ENCODE measurements at places on chromosomes 5 and 9.

DNA sequence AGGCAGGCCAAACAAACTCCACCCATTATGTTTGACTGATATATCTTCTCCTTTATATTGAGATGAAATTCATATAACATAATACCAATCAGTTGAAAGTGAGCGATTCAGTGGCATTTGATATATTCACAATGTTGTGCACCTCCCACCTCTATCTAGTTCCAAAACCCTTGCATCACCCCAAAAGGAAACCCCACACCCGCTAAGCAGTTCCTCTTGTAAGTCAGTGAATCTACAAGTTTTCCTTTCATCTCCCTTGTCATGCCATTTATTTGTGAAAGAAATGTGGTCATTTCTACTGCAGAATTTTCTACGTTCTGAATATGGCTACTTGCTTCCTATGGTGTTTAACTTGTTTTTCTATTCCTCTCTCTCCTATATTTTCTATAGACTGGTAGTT is 99.4 kb upstream of the PTPN3 start:
- no peak for DNase-seq

GRCh38 chr5:74579215-74579614 is 61.3 kb downstream of the ENC1 start:
- peak; percentile 54 for DNase-seq

DNA sequence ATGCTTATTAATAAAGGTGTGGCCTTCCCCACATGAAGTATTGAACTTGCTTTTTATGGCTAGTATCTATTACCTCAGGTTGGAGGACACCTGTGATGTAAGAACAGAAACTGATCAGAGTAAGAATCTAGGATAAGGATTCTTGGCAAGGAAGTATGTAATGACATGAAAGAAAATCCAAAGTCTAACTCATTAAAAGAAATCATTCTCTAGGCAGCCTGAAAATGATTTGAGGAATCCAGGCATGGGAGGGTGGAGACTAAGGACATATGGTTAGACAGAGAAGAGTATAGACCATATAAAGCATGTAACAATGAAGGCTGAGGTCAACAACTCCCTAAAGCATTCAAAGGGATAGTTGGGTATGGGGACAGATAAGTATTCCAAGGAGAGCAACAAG is 32.9 kb downstream of the PFDN1 start:
- no peak for DNase-seq

GRCh38 chr5:31707329-31707728 is 68.4 kb downstream of the PDZD2 start:
- no peak for DNase-seq

DNA sequence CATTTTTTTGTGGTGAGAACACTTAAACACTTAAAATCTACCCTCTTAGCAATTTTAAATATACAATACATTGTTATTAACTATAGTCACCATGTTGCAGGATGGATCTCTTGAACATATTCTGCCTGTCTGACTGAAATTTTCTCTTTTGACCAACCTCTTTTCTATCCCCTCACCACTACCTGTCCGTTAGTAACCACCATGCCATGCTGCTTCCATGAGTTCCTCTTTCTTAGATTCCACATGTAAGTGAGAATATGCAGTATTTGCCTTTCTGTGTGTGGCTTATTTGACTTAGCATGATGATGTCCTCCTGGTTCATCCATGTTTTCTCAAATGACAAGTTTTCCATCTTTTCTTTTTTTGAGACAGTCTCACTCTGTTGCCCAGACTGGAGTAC is 48.5 kb upstream of the NAA35 start:
- DNase-seq: no peak

- no peak for DNase-seq
Measured at GRCh38 chr5:61965069-61965468, 340.9 kb upstream of the KIF2A start.

- DNase-seq: no peak
Measured at GRCh38 chr9:118630931-118631595, 738.2 kb downstream of the BRINP1 start.

- DNase-seq: no peak
Measured at GRCh38 chr5:167348251-167348926, 943.1 kb upstream of the WWC1 start.

DNA sequence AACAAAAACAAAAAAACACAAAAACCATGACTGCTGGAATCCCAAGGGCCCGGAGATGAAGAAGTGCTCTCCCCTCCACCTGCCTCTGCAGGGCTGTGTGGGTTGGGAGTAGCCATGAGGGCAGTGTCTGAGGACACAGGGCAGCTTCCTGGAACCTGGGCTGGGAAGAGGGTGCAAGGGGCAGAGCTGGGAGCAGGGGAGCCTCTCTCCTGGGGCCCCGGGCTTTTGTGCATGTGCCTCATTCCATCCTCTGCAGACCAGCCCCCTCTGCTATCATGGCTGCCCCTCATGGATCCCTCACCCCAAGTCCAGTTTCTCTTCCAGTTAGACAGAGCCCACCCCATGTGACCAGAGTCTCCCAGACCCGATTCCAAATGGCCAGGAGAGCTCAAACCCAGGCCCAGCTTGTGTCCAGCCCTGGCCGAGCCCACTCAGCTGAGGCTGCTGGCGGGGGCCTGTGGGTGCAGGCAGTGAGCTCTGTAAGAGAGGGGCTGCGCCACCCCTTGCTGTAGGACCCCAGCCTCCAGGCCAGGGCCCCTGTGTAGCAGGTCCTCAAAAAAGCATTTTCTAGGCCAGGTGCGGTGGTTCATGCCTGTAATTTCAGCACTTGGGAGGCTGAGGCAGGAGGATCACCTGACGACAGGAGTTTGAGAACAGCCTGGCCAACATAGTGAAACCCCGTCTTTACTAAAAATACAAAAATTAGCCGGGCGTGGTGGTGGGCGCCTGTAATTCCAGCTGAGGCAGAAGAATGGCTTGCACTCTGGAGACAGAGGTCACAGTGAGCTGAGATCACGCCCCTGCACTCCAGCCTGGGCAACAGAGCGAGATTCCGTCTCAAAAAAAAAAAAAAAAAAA is 44.5 kb downstream of the PLPP7 start:
- DNase-seq: no peak

DNA sequence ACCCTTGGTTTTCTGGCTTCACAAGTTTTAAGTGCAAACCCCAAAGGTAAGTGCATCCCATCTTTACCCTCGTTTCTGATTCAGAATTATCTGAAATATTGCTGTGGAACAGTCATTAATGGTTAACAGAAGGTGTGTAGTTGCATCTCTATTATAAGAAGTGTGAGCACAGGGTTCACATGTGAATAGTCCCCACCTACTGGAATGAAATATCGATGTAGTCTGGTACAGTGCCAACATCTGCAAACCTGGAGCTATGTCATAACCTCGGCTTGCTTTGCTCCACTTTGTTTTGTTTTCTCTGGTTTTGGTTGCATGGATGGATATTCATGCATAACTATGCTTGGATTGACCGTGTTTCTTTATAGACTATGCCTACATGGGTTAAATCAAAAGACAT is 12.6 kb downstream of the HTR4 start:
- no peak for DNase-seq

DNA sequence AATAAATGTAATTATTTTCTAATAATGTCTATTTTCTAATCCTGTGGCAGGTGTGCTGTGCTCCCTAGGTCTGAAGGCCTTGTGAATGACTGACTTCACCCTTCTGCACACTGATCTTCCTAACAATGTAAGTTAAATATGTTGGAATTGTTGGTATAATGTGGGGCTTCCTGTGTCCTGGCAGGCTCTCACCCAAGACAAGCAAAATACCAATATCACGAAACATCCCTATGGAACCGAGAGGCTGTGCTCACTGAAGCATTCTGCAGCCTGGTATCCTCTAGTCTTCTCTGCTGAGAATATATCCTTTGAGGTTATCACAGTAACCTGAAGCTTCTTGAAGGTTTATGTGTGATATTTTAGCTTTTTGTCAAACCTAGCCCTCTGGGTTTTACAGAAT is 159.4 kb downstream of the GABRB2 start:
- DNase-seq: no peak

DNA sequence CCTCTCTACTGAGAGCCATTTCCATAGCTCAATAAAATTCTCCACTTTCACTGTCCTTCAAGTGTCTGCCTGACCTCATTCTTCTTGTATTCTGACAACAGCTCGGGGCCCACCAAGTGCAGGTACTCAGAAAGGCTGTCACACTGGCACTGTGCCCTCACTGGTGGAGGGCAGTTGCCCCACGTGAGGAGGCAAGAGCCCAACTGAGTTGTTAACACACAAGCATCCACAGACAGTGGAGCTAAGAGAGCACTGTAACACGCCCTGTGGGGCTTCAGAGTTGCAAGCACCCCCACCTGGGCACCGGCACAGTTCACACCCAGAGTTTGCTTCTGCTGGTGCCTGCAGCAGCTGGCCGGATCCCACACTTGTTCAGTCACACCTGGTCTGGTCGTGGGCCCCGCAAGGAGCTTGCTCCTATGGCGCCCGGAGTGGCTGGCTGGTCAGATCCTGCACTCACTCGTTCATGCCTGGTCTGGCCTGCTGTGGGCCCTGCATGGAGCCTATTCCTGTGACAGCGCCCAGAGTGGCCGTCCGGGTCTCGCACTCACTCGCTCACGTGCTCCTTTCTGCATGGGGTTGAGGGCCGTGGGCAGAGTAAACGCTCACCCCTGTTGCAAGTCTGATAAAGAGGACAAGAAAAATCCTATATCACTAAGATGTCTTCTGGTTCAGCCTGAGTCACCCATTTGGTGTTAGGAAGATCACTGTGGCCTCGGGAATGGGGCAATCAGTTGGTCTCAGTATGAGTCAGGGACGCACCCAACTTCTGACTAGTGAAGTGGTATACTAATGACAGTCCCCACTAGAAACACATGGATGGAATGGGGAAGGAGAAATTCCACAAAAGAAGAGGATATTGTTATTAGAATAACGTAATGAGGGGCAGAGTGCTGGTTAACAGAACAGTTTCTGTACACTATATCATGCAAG is 87.0 kb upstream of the CCNH start:
- no peak for DNase-seq

- no peak for DNase-seq
Measured at GRCh38 chr9:123656565-123656964, 273.4 kb downstream of the DENND1A start.

- no peak for DNase-seq
Measured at GRCh38 chr9:20985851-20986600, 45.4 kb downstream of the HACD4 start.

- DNase-seq: no peak
Measured at GRCh38 chr5:142356349-142356715, 31.5 kb upstream of the SPRY4 start.

GRCh38 chr5:160044391-160044804 is 35.5 kb downstream of the TTC1 start:
- no peak for DNase-seq

DNA sequence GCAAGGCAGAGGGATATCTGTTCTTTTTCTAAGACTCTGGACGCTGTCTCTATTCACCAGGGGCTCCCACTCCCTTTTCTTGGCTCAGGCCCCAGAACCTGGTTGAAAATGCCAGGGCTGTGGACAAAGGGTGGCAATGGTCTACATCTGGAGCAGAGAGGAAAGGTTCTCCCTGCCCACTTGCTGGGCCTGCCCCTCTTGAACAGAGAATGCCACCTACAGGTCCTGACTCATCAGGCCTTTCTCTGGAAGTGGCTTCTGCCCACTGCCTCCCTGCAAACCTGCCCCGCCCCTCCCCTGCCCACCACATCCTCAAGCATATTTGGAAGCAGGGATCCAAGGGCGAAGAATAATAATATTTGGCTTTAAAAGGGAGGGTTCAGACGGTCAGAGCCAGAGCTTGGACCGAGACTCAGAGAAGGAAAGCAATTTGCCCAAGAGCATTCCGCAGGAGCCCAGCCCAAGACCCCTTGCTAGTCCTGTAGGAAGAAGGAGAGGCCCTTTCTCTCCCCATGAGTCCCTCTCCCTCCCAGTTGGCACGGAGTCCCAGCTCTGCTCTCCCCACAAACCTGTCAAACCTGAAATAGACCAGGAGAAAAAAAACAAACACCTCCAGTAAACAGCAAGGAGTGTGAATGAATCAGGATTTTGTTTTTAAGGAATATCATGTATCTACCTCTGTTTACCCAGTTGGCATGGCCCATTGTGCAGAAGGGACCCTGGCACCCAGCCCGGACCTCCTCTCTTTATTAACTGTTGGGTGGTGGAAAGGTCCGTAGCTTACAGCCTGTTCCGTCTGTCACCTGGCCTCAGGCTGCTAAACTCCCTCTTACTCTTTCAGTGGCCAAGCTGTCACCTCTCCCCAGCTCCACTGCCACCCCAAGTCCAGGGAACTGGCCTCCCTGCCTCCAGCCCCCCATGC is 37.7 kb upstream of the STXBP1 start:
- peak; percentile 39 for DNase-seq

DNA sequence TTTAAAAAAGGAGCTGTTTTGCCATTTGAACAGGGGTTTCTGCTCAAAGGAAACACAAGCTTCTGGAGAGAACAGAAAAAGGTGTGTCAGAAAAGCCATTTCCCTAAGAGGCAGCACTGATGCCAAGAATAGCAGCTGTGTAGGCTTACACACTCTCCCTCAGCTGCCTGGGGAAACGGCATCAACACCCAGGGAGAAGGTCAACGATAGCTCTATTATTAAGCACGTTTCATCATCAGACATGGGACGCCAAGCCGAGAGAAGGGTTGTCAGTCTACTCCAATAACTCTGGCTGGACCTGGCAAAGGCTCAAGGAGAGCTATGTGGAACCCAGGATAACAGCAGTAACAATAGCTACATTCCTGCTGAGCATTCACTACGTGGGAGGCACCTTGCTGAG is 314.2 kb downstream of the CDK5RAP2 start:
- DNase-seq: no peak

DNA sequence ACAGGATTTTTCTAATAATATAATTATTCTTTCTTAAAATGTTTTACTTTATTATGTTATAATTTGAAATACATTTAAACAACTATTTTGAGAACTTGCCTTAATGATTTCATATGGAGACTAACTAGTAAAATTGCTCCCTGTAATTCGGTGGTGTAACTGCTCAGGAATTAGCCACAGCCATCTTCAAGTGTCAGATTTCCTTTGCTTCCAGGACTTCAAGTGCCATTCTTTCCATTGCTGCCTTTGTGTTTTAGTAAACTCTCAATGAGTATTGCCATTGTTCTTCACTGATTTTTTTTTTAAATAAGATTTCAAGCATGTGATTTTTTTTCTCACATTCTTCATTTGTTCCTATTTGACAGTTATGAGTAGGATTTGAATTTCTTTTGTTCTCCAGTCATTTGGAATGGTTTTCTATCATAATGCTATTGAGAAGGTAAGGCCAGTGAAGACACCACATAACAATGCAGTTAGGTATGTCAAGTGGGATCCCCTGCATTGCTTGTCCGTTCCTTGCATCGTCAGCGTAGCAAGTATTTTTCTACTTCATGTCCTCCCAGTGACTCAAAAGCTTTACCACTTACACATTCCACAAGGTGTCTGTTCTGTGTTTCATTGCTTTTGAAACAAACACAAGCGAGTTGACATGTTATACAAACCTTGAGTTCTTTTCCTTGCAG is 83.7 kb downstream of the LNPEP start:
- no peak for DNase-seq

DNA sequence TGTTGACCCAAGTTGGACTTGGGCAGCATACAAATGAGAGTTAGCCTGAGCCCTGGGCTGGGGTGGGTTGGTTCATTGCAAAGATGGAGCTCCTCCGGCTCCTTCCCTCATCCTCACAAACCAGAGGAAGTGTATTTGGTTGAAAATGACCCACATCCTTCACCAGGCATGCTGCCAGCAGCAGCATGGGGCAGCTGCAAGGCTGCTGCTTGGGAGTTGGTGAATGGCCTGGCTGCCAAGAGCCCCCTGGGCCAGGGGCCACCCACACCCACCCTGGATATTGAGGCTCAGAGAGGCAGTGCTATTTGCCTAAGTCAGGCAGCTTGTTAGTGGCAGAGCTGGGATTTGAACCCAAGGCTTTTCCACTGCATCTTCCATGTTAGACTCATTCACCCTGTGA is 29.5 kb downstream of the PPARGC1B start:
- DNase-seq: no peak

Data from stimulated activated CD4-positive, alpha-beta T cell treated with anti-CD3 and anti-CD28 coated beads, TNF-alpha, amount 100 ng/mL, for 48 hours (primary cell).